ENCODE measurements at places on chromosomes 12 and 14.

DNA sequence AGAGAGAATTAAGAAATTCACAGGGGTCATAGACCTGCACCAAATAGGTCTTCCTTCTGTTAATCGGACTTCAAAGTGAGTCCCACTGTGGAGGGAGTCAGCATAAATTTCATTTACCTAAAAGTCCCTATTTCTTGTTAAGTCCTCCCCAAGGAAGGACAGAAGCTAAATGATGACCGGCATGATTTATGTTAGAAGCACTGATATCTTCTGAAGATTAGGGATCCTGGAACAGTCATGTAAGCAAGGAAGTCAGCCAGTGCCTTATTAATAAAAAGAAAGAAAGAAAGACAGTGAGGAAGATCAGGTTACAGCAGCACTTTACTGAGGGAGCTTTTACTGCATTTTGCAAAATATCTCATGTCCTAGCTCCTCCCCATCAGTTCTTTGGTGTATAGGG lies 287.5 kb downstream of the FOXG1 start:
- ATAC-seq: no peak

DNA sequence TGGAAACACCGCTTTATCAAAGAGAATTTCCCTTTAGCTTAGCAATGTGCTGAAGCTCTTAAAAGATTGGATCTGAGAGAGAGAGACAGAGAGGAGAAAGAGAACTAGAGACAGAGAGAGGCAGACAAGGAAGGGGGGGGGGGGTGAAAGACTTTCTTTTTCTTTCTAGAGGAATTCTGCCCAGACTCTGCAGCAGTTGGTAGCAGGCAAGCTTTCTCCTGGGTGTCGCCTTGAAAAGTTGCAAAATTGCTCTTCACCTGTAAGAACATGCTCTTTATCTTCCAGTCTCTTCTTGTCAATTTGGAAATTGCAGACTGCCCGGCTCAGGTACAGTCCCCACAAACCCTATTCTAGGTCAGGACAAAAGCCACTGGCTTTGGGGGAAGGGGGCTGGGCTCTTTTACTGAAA lies 2.9 kb upstream of the OTX2 start:
- no peak for ATAC-seq

DNA sequence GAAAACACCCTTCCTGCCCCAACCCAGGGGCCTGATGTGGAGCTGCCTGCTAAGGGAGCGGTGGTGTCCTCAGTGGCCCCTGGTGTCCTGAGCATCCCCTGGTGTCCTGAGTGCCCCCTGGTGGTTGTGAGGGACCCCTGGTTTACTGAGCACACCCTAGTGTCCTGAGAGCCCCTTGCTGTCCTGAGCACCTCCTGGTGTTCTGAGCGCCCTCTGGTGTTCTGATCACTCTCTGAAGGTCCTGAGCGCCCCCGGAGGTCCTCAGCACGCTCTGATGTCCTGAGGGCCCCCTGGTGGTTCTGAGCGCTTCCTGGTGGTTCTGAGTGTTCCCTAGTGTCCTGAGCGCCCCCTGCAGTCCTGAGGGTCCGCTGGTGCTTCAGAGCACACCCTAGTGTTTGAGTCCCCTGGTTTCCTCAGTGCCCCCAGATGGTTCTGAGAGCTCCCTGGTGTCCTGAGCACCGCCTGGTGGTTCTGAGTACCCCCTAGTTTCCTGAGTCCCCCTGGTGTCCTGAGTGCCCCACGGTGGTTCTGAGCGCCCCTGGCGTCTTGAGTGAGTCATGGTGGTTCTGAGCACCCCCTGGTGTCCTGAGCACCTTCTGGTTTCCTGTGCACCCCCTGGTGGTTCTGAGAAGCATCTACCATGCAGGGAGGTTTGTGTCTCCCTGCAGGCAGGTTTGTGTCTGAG lies 1004.2 kb downstream of the TMEM121 start:
- ATAC-seq: no peak

- peak; percentile 73 for ATAC-seq
Measured at GRCh38 chr14:50062438-50063085, 53.8 kb downstream of the VCPKMT start.

GRCh38 chr12:112370199-112370598 lies 12.0 kb downstream of the HECTD4 start:
- ATAC-seq: no peak

GRCh38 chr12:86249851-86250250 lies 6.3 kb downstream of the MGAT4C start:
- no peak for ATAC-seq

DNA sequence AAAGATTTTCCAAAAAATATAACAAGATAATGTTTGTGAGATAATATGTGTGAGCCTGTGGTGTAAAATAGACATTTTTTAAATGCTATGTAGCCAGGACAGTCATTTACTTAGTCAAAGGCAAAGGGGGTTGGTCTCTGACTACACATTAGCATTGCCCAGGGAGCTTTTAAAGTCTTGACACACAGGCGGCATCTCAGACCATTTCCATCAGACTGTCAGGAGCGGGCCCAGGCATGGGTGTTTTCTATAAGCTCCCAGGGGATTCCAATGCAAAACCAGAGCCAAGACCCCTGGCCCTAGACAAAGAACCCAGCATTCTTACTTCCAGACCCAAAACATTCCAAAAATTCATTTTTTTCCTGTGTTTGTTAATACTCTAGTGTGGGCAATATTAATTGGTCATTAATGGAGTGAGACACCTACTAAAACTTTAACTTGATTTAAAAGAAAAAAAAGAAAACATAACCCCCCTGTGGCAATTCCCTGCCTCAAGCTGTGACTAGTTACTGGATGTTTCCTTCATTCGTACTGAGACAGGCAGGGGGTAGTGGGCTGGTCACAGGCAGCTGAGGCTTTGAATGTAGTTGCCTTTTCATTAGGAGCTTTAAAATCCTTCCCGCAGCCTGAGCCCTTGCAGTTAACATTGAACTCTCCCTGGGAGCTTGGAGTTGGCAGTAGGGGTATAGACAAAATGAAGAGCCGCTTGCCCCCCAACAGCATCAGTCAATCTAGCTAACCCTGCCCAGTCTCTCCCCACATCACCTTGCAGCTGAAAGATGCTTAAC lies 103.7 kb downstream of the CMKLR1 start:
- no peak for ATAC-seq

DNA sequence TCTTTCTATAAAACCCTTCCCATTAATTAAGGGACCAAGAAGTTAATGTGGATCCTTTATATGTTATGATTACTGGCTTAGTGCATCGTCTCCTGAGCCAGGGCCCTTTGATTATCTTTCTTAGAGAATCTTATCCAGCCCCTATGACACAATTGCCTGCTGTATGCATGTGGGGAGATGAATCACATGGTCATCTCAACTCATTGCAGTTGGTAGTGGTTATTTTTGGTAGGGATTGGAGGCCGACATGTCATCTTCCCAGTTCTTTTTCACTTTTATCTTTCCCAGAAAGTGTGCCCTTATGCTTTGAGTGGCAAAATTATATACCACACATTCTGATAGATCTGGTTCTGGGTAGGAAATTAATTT lies 26.0 kb downstream of the ZNF664 start:
- no peak for ATAC-seq

- ATAC-seq: peak; percentile 47
Measured at GRCh38 chr14:78836777-78837176, 666.6 kb downstream of the NRXN3 start.

DNA sequence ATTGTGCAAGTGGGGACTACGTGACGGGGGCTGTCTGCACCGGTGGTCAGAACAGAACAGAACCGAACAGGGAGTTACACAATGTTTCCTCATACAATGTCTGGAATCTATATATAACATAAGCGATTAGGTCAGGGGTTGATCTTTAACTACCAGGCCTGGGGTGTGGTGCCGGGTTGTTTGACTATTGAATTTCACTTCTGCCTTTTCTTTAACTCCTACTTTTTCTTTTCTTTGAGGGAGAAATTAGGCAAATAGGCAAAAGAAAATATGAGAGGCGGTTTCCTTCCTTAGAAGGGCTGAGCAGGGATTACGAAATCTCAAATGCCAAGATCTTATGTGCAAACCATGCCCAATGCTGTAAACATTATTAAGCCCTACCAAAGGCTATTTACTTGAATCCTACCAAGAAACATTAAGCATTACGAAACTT lies 140.3 kb downstream of the SLC38A6 start:
- no peak for ATAC-seq

- ATAC-seq: no peak
Measured at GRCh38 chr14:53663709-53664108, 292.9 kb downstream of the BMP4 start.
